ENCODE measurements at places on chromosomes 6 and 20. TPM values are rescaled to one million over a fixed set of nuclear protein-coding genes. Genes with fewer than 3 reads are reported as not detected.

DNA sequence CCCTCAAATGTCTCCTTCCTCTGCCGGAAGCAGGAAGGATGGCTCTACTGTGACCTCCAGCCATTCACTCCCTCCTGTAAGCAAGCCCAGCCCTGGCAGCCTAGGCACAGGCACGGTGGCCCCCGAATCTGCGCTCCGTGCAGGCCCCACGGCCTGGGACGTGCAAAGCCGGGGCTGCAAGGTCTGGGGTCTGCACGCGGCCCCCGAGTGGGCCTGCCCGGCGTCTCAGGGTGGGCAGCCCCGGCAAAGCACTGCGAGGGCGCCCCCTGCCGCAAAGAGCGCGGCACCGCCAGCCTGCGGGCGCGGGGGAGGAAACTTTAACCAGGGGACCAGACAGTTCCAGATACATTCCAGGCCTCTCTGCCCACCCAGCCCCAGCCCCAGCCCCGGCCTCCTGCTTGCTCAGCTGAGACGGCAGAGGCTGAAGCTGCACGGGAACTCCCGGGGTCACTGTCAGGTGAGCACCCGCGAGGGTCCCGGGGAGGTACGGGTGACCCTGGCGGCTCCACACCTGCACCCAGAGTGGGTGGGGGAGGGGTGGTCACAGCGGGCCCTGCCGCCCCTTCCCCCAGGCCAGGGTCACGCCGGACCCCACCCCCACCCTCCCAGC lies 98.8 kb downstream of the ASXL1 start:
- H3K27ac ChIP-seq: peak overlapping the region; percentile 33
- peak overlapping the region; percentile 67 for H3K4me3 ChIP-seq
- H3K36me3 ChIP-seq: peaks cover 9% of the 10 kb centered on the region

GRCh38 chr6:15447546-15448267 lies 201.8 kb downstream of the JARID2 start:
- DNase-seq: no peak
- no peak overlapping the region for H3K4me3 ChIP-seq
- no peaks in the 10 kb centered on the region for H3K4me1 ChIP-seq
- H3K36me3 ChIP-seq: no peaks in the 10 kb centered on the region
- no peak overlapping the region for H3K27ac ChIP-seq

GRCh38 chr20:44480097-44480496 lies 4.4 kb downstream of the TTPAL start:
- H3K27me3 ChIP-seq: no peaks in the 10 kb centered on the region
- H3K4me3 ChIP-seq: no peak overlapping the region
- peaks cover 4% of the 10 kb centered on the region for H3K36me3 ChIP-seq
- no peaks in the 10 kb centered on the region for H3K4me1 ChIP-seq
- H3K27ac ChIP-seq: no peak overlapping the region
- DNase-seq: no peak

GRCh38 chr6:118952683-118953082 lies 17.7 kb upstream of the MCM9 start:
- DNase-seq: no peak
- H3K27ac ChIP-seq: no peak overlapping the region
- no peaks in the 10 kb centered on the region for H3K4me1 ChIP-seq
- no peaks in the 10 kb centered on the region for H3K36me3 ChIP-seq
- no peak overlapping the region for H3K4me3 ChIP-seq

GRCh38 chr20:49712646-49712995 lies 1.1 kb downstream of the B4GALT5 start:
- no peaks in the 10 kb centered on the region for H3K36me3 ChIP-seq
- no peaks in the 10 kb centered on the region for H3K4me1 ChIP-seq
- no peaks in the 10 kb centered on the region for H3K27me3 ChIP-seq
- H3K4me3 ChIP-seq: peak overlapping the region; percentile 86
- DNase-seq: no peak

GRCh38 chr20:25290646-25291431 lies 43.0 kb downstream of the PYGB start:
- no peaks in the 10 kb centered on the region for H3K27me3 ChIP-seq
- no peak overlapping the region for H3K4me3 ChIP-seq
- no peaks in the 10 kb centered on the region for H3K36me3 ChIP-seq
- peak overlapping the region; percentile 41 for H3K27ac ChIP-seq
- no peak for DNase-seq
- H3K4me1 ChIP-seq: peaks cover 6% of the 10 kb centered on the region

- no peak overlapping the region for H3K4me3 ChIP-seq
- DNase-seq: no peak
- H3K27me3 ChIP-seq: no peaks in the 10 kb centered on the region
- H3K36me3 ChIP-seq: no peaks in the 10 kb centered on the region
- H3K4me1 ChIP-seq: no peaks in the 10 kb centered on the region
Measured at GRCh38 chr6:120764312-120764711, 570.0 kb downstream of the TBC1D32 start.

GTSF1L gene
- not detected for total RNA-seq

Data from breast epithelium (tissue), 4 donors.